Activated CD8-positive, alpha-beta memory T cell treated with anti-CD3 and anti-CD28 coated beads for 4 hours (primary cell): ENCODE measurements at places on chromosomes 2 and 18.

- no peak for DNase-seq
Observed at GRCh38 chr2:227608561-227609338, 5.9 kb downstream of the SCYGR3 start.

DNA sequence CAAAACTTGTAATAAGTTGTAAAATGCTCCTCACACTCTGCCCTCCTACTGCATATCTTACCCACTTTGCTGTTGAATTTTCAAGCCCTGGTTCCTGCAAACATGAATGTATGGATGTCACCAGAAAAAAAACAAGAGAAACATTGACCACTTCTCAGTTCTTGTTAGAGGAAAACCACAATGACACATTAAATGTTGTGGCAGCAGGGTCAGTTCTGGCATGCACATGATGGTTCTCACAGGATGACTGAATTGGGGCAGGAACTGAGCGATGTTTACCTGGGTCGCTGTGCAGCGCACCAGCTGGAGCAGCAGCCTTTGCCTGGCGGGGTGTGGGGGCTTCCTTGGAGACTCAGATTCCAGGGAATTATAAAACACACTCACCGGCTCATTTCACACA, 14.0 kb upstream of the PRKCE start:
- no peak for DNase-seq

GRCh38 chr2:159150280-159150746, 136.2 kb downstream of the WDSUB1 start:
- DNase-seq: no peak

- no peak for DNase-seq
Observed at GRCh38 chr2:3341336-3341735, 36.3 kb downstream of the EIPR1 start.

DNA sequence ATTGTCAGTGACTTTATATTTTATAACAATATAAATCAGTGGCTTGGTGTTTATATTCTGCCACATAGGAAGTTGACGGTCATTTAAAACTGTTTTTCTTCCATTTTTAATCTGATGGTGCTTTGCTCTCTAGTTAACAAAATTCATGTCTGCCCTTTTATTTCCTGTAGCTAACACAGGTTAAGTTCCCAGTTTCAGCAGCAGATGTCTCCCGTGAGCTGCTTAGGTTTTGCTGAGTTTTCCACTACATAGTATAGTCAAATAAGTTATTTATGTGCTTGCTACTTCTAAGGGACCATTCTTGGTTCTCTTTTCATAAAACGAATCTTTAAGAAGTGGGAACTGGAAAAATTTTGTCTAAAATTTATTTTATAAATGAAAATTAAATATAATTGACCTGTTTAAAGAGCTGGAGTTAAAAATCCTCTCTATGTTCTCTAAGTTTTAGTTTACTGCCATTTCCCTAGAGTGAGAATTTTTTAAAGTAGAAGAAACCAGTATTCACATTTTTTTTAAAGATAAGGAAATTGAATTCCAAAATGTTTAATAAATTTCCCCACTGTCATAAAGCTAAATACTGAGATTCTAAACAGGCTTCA, 20.6 kb downstream of the HTR2B start:
- DNase-seq: peak; percentile 31

DNA sequence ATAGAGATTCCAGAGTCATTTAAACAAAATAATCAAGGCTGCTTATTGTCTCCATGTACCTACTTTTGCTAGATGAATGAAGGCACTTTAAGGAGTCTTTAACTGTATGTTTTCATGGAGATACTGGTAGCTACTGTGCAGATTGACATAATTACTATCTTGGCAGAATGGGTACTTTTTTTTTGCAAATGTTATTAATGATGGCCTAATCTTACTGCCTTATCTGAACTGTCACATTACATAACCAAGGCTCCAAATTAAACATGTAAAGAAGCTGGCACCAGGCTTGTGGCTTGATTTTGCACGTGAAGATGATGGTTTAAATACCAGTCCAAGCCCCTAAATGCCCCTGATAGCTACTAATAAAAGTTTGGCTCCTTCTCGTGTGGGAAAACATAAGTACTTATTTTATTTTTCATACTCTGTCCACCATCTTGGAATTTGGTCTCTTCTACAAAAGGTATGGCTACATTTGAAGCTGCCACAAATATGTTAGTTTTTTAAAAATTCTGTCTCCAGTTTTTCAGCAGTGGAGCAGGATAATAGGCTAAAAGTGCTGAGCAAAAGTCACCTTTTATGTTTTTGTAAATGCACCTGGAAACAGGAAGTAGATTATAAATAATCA, 4.1 kb downstream of the TRIB2 start:
- DNase-seq: no peak

- no peak for DNase-seq
Observed at GRCh38 chr18:56927786-56928185, 219.1 kb upstream of the BOD1L2 start.

- DNase-seq: no peak
Observed at GRCh38 chr2:98805412-98806171, 74.7 kb upstream of the MGAT4A start.

GRCh38 chr2:12606472-12607000, 110.2 kb upstream of the TRIB2 start:
- no peak for DNase-seq

DNA sequence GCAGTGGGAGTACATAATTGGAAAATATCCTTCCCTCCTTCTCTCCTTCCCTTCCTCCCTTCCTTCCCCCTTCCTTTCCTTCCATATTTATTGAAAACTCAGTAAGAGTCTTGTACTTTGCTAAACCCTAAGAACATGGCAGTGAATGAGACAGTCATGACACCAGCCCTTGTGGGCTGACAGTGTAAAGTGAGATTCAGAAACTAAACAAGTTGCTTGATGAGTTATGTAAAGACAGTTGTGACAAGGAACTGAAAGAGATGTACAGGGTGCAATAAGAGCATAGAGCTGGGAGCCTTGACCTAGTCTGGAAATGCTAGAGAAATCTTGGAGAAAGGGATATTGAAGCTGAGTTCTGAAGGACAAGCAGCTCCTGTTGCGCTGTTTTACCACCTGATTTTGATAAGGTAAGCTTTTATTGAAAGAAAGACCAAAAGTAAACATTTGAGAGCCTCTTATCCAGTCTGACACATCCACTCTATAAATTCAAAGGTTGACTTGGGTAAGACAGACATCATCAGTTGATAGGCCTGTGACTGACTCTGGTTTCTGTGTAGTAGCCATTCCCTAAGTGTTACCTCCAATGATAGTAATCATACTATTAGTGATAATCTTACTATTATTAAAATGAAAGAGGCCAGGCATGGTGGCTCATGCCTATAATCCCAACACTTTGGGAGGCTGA, 66.5 kb upstream of the SKOR2 start:
- no peak for DNase-seq

DNA sequence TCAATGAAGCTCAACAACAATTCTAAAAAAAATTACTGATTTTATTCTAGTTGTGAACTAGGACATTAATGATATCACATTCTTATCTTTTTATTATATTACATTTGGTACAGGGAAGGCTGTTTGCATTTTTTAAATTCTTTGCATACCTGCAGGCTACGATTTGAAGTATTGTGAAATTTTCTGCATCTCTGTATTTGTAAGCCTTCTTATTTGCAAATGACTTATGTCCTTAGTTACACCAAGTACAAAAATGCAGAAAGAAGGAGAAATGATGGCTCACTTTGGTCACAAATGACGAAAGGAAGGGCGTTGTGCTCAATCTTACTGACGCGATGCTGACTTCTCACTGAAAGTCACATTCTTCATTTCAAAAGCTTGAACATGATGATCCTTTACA, 227.5 kb upstream of the SOX11 start:
- no peak for DNase-seq

- DNase-seq: no peak
Observed at GRCh38 chr2:30455114-30455738, 8.2 kb downstream of the LCLAT1 start.

DNA sequence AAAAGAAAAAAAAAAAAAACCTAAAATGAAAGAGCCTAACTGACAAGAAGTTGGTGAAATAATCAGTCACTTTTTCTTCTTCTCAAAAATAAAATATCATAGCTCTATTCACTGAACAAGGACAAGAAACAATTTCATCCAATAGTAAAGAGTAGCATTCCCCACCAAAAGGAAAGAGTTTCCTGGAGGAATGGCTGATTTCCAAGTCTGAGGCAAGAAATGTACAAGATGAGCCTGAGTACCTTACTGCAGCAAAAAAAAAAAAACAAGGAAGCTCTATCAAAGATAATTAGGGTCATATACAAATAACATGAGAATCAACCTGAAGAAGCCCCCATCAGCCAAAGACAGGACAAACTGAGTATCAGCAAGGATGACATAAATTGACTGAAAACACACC, 11.5 kb downstream of the ROCK1 start:
- no peak for DNase-seq

DNA sequence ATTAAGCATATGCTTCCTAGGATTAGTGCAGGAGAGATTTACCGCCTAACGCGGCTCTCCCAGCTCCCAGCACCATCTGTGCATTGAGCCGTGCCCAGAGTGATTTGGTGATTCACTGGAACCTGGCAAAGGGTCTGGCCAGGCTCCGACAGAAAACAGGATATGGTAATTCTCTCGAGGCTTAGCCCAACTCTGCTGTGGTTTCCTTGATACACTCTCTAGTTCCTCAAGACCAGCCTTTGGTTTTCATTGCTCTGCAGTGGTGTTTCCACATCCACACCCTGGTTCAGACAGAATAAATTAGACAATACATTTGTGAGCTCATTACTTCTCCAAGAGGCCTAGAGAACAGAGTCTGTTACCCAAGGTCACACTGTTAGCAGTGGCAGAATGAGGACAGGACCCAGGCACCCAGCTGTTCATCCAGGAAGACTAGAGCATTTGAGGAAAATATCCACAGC, 23.0 kb upstream of the SMAD2 start:
- DNase-seq: no peak

DNA sequence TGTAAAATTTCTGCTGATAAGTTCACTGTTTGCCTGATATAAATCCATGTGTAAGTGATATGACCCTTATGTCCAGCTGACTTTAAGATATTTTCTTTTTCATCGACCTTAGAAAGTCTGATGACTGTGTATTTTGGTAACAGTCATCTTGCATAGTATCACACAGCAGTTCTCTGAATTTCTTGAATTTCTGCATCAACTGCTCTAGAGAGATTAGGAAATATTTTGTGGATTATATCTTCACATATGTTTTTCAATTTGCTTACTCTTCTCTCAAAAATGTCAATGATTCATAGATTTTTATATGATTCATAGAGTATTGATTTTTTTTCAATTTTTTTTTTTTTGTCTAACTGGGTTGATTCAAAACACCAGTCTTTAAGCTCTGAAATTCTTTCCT, 945.3 kb downstream of the TRIB2 start:
- DNase-seq: no peak

DNA sequence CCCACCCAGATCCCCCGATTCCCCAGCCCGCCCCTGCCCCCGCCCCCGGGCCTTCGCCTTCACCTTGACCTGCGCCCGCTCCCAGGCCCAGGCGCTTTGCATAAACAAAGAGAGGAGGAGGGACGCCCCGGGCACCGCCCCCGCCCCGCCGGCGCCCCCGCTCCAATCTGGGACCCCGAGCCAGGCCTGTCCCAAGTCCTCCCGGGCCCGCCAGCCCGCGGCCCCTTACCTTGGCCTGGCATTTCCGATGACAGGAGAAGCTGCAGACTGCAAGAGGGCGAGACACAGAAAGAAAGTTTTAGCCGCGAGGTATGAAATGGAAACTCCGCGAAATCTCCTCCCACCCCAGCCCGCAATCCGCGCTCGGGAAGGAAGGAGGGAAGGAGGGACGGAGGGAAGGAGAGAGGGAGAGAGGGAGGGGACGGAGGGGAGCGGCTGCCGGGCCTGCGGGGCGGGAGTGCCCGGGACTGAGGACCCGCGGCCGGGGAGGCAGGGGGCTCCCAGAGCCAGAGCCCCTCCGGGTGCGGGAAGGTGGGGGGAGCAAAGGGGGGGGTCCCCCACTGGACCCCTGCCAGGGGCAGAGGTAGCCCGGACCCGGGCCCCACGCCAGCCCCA, 24.2 kb downstream of the TNS1 start:
- DNase-seq: no peak

GRCh38 chr2:69914164-69914949, 552 bp upstream of the MXD1 start:
- DNase-seq: peak; percentile 99

- no peak for DNase-seq
Observed at GRCh38 chr2:67792191-67792590, 270.6 kb downstream of the C1D start.

- no peak for DNase-seq
Observed at GRCh38 chr2:75108937-75109482, 90.3 kb downstream of the TACR1 start.

- no peak for DNase-seq
Observed at GRCh38 chr2:457262-457661, 169.4 kb upstream of the ALKAL2 start.

DNA sequence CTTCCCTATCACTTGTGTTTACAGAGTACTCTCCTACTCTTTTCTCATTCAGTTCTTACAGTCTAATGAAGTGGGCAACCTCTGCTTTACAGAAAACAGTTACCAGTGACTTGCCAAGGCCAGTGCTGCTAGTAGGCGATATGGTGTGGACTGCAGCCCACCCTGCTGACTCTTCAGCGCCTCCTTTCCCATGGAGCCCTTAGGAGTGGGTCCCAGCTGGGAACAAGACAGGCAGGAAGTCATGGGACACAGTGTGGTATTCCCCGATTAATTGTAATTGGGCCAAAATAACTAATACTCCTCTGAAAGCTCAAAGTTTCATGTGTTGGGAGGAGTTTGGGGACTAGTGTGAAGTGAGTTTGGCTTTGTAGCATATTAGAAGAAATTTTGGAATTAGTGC, 120.1 kb upstream of the EML6 start:
- no peak for DNase-seq

GRCh38 chr2:237866101-237866621, 6.7 kb downstream of the RAMP1 start:
- DNase-seq: no peak

DNA sequence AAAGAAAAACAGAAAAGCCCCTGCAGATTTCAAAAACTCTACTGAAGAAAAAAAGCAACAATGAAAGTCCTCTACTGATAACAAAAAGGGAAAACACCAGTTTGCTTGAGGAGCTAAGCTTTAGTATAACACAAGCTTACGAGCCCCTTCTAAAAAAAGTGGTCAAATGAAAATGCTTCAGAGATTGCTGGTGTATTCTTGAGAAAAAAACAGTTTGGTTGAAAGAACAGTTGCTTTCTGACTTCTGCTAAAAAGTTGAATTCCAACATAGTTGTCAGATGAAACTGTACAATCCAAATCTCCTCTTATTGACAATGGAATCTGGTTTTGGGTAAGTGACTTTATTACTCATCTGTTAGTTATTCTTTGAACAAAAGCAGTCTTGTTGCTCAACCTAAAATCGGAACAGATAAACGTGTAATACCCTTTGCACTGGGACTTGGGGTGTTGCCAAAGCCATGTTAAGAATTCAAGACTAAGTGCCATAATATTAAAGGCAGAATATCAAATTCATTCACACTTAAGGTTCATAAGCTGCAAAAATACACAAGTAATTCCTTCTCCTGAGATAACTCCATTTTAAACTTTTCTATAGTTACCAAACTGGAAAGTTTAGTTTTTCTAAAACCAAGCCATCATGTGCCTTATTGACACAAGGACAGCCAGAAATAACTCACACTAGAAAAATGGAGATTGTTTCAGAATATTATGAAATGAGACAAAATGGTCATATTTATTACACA, 45.3 kb upstream of the SPAG16 start:
- DNase-seq: no peak

- no peak for DNase-seq
Observed at GRCh38 chr2:174222154-174222553, 26.2 kb downstream of the OLA1 start.
